NCI-H2171 treated with DMSO at 0.1 percent for 48 hours (cell line): ENCODE measurements at places on chromosomes 11 and 22.

- DNase-seq = no peak
Measured at GRCh38 chr11:10764412-10764811, 13.4 kb downstream of the CTR9 start.

DNA sequence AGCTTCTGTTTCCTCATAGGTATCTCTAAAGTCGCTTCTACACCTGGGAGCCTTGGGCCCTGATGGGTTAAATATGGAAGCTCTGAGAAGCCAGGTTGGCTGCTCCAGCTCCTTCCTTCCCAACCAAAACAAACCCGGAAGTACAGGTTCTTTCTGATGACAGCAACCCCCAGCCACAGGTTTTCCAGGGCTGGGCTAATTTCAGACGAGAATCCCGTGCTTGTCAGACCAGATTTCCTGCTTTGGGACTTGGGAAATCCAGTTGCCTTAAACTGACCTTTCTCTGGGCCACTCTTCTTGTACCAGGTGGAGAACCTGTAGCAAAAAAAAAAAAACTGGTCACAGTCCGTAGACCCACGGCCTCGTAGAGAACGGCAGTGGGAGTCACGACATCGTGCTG, 51.9 kb downstream of the RBX1 start:
- DNase-seq = no peak

- DNase-seq = no peak
Measured at GRCh38 chr11:63814383-63814736, 1.1 kb downstream of the SPINDOC start.

GRCh38 chr11:60561254-60561653, 46.1 kb downstream of the MS4A13 start:
- DNase-seq = no peak

DNA sequence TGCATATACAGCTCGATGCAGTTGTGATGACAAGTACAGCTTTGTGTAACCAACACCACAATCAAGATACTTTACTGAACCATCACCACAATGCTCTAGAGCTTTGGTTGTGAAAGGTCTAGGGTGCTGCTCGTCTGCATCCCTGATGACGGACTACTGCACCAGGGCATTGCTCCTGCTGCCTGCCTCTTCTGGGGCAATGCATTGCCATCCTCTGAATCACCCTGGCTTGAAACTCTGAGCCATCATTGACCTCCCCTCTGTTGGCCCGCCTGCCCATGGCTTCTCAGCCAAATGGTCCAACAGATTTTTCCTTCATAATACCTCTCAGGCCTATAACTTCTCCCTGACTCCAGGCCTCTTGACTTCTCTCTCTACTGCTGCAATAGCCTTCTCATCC, 77.4 kb upstream of the CSNK2A3 start:
- no peak for DNase-seq
